AML-193 (cell line): ENCODE measurements at places on chromosomes 11 and 22.

GRCh38 chr22:21736084-21736642 is 569 bp upstream of the YPEL1 start:
- no peak for DNase-seq

DNA sequence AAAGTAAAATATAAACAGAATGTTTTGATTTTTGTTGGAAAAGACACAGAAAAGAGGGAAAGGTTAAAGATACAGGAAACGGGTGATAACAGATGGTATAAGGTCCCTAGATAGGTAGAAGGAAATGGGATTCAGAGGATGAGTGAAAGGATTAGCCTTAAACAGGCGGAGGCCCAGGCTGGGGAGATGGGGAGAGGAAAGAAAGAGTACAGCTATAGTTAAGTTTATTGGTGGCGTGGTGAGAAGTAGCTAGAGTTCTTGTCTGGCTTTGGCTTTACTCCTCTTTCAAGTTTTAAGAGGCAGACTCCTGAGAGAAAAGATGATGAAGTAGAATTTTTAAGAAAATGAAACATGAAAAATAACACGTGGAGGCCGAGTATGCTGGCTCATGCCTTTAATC is 13.7 kb downstream of the ZBTB44 start:
- DNase-seq, result no peak

GRCh38 chr11:86292912-86293616 is 9.0 kb upstream of the HIKESHI start:
- no peak for DNase-seq

DNA sequence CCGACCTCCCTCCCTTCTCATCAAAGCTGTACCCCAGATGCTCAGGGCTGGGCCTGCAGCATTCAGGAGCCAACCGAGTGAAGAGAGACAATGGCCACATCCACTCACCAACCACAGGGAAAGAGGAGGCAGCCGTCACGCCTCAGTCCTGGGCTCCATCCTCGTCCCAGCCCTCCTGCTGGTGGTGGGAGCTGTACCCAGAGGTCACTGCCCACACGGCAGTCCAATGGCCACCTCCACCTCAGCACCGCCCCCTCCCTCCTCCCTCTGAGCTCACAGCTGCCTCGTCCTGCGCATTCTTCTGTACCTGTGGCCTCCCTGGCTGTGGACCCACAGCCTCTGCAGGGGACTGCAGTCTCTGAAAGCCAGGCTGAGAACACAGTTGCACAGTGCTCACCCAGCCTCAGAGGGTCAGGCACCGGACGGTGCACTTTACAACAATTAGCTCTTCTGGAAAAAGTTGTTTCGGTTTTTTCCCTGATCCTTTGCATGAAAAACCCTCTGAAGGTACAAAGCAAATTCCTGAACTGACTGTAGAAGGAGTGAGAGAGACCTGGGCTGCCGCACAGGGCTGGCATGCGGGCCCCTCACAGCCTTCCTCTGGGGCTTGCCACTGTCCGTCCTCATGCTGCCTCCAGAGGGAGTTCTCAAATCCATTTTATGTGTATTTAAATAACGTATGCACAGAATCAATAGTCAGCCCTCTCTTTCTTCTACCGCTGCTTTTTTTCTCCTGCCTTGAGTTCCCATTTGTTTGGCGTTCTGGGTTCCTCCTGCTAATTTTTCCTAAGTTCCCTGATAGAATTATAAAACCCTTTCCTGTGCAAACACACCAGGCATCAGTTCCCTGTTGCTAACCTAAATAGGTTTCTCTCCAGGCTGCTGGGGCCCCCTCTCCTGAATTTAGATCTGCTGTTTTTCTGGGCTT is 52.7 kb downstream of the PHF21B start:
- no peak for DNase-seq

GRCh38 chr11:105829084-105829483 is 193.0 kb downstream of the MSANTD4 start:
- DNase-seq, result no peak

DNA sequence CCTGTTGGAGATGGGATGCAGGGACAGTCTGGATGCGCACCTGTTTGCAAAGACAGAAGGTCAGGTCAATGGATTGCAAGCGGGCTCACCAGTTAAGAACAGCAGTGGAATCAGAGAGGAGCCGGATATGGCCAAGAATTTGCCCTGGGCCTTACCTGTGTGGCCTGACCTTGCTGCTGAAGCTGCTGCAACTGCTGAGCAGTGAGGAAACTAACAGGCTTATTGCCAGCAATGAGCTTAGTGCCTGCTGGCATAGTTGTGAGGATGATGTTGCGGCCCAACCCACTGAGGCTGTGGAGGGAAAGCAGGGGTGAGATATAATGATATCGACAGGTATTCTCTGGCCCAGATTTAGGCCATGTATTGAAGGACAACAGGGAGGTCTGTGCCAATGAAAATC is 30.6 kb downstream of the NFRKB start:
- no peak for DNase-seq

- no peak for DNase-seq
Observed at GRCh38 chr11:61168042-61168688, 6.9 kb upstream of the VPS37C start.

GRCh38 chr11:81397316-81397715 is 1336.3 kb downstream of the FAM181B start:
- no peak for DNase-seq

DNA sequence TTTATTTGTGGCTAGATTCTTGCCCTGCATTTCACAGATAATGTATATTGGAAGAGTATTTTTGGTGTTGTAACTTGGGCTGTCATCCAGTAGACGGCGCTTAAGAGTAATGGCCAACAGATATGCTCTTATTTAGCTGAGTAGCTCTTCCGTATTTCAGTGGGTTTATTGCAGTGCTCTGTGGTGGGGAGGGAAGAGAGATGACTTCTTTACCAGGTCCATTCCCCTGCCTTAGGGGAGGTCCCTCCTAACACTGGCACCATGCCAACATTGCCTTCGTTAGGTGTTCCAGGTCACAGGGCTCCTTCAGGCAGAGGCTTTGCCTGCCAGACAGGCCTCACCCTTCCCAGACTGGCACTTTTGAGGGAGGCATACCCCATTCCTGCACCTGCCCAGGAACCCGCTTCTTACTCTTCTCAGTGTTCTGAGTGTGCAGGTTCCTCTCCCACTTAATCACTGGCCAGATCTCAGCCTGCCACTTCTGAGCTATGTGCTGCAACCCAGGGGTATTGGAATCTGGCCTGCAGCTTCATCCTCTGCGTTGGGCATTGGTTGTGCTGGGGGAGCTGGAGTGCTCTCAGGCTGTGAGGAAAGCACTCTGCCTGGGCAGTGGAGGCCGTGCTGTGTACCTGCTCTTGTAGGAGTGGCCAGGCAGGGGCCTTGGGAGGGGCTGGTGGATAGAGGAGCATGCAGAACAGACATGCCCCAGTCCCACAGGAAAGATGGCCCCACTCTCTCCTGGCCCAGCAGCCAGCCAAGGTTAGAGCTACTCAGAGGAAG is 29.4 kb upstream of the SLN start:
- peak; percentile 61 for DNase-seq

DNA sequence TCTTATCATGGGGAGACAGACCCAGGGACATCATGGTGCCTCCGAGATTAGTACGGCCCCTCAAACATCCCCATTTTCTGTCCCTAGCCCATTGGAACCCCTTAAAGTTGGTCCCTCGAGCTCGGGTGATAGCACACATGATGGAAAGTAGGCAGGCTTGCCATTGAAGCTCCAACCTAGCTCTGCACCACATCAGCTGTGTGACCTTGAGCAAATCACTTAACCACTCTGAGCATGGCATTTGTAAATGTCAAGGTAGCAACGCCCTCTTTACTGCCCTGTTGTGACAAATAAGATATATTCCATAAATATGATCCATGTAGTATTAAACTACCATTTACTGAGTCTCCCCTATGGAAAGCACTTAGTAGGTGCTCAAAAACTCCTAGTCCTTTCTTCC is 61.1 kb downstream of the MIAT start:
- DNase-seq, result no peak

GRCh38 chr11:9015677-9016076 is 11.9 kb upstream of the NRIP3 start:
- DNase-seq, result peak; percentile 61

- DNase-seq, result no peak
Observed at GRCh38 chr11:64619196-64619595, 28.2 kb downstream of the SLC22A12 start.

DNA sequence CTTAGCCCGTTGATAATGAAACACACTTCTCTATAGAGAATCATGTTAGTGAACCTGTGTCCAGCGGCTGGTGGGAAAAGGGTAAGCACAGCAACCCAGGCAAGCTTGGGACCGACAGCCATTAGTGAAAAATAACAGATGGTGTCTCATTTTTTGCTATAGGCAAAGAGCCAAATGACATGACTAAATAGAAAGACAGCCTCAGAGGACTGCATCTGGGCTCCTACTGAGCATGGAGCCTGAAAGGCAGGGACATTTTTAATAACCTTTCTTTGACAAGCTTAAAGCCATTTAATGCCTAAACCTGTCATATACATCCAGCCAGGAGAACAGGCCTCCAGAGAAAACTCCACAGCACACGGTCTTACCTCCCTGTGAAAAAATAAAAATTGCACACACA is 67.0 kb downstream of the FANCF start:
- DNase-seq, result no peak

GRCh38 chr11:65860278-65861164 is at the start of gene MUS81:
MUS81 (plus strand) TSS chr11:65860433; CDS start chr11:65860754, 321 bp downstream.
- peak; percentile 93 for DNase-seq

DNA sequence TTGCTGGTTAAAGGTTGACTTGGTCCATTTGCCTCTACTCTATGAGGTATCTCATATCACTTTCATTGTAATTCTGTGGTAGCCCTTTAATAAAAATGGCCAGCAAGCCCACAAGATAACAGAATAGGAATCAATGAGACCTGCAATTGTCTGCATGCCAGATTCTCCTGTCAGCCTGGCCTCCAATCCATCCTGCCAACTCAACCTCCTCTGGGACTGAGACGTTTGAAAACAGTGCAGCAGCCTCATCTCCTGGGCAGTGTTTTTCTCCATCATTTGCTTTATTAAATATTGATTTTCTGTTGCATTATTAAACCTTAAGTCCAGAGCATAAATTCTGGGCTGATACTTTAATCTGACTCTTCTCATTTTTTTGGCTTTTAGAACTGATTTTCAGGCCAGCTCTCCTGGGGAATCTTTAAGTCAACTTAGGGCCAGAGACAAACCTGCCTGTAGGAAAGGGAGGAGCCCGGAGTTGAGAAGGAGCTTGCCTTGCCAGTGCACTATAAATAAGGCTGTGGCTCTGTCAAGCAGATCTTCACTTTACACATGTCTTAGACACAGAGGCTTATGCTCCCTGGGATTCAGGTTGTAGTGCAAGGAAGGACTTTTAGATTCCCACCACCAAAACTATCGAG is 798.0 kb downstream of the NTM start:
- DNase-seq, result no peak

- DNase-seq, result no peak
Observed at GRCh38 chr22:25120093-25120561, 79.5 kb upstream of the CRYBB3 start.

DNA sequence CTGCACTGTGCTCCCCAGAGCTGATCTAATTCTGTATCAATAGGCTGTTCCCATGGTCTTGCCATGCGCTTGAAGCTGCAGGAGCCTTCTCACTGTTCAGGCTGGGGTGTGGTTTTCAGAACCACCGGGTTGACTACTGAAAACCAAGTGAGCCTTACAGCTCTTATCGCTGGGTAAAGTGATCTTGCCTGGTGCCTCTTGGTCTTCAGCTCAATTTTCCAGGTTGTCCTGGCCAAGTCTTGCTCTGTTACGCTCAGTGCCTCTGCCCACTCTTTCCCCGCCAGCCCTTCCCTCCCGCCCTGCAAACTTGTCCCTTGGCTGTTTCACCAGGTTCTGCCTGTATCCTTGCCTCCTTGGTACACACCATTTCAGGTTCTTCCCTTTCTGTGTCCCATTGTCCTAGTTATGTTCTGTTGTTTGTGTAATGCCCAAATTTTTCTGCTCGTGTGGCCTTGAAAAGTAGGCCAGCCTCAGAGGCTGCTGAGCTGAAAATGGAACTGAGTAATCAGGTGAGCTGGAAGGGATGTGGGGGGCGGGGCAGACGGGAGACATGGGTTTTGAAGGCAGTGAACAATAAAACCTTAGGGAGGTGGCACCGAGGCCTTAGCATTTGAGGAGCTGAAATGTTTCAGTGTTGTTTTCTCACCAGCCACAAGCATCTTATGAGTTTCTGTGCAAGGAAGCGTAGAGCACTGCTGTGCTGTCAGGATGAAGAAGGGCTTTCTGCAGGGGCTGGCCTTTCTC is 11.2 kb downstream of the PEX26 start:
- no peak for DNase-seq

GRCh38 chr11:1163911-1164735 is 6.4 kb downstream of the MUC5AC start:
- DNase-seq, result no peak

DNA sequence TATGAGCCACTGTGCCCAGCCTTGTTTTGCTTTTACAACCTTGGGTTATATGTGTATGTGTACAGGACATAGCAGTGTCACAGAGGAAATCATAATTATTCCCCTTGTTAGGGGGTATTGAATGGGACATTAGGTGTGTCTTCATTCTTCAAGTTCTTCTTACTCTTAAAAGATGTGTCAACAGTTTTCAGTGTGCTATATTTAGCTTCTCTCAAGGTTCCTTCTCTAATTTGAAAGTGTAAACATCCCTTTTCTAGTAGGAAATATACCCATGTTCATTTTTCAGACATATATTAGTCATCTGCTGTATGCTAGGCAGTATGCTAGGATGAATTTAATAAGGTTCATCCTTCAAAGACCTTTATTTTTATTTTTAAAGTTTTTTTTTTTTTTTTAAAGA is 17.1 kb downstream of the PCF11 start:
- no peak for DNase-seq

DNA sequence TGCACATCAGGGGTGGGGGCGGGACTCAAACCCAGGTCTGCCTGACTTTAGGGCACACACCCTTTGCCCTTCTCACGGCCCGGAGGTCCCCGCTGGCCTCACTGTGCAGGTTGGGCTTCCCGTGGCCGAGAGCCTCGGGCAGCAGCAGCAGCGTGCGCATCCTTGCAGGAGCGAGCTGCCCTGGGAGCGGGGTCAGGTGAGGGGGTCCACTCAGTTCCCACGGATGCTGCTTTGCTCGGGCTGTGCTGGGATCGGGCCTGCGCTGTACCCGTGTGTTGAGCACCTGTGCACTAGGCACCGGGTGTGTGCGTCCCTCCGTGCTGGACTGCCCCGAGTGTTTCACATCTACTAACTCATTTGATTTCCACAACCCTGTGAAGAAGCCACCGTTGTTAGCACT is 25.1 kb downstream of the PRR5 start:
- no peak for DNase-seq

GRCh38 chr11:36372101-36372771 is 76.1 kb downstream of the PRR5L start:
- DNase-seq, result peak; percentile 19
